Glomerular endothelial cell (primary cell): ENCODE measurements at places on chromosomes 2 and 18. TPM values are rescaled to one million over a fixed set of nuclear protein-coding genes. Genes with fewer than 3 reads are reported as not detected.

DNA sequence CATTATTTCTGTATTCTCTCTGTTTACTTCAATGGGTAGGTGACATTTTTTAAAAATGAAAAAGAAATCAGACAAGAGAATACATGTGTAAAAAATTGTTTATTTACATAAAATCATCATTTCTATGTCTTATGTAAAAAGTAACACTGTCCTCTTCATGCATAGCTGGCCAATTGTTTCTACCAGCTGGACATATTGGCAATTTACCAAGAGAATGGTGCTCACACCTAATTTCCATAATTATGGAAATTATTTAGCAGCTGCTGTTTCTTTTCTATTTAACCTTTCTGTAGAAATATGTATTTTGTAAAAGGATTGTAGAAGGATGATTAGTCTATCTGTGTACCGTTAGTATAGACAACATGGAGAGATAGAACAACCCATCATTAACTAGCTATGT, 791.9 kb downstream of the TRIB2 start:
- no peak for DNase-seq

GRCh38 chr18:71798986-71799673, 745.0 kb downstream of the CBLN2 start:
- no peak for DNase-seq

- no peak for DNase-seq
These were observed 40.3 kb upstream of the FHL2 start for GRCh38 chr2:105439141-105439540.

- DNase-seq, result no peak
These were observed 31.4 kb downstream of the INO80C start for GRCh38 chr18:35466334-35466733.

GRCh38 chr2:111932841-111933291, 34.5 kb downstream of the MERTK start:
- DNase-seq, result no peak

DNA sequence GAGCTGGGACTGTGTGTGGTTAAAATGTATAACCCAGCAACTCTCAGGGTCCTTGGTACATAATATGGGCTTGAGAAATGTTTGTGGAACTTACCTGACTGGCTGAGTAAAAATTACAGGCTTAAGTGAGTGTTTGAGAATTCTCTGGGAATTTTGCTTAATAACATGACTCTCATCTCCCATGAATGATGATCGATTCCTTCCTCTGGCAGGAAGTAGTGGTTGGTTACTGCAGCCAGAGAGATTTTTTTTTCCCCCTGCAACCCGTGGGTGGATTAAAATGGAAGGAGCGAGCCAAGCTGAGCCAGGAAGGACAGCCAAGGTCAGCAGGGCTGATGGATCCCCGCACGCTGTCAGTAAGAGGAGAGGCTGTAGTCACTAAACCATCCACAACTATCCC, 40.6 kb upstream of the RFX8 start:
- DNase-seq, result no peak

DNA sequence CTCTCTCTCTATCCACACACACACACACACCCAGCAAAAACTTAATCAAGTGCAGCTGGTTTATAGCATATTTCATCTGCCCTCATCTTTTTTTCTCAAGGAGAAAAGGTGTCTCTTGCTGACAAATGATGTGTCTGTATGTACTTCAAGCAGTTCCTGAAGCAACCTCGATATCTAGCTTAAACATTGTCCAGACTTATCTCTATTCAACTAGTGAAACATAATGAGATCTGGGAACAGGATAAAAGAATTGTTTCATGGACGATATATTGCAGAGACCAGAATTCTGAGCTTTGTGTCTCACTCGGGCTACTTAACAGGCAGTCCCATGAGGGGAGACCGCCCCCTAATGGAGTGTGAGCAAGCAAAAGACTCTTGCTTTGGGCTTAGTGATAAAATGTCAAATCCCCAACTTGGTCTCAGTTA, 929.2 kb upstream of the SOX11 start:
- peak; percentile 14 for DNase-seq

- no peak for DNase-seq
These were observed 177.6 kb downstream of the BABAM2 start for GRCh38 chr2:28068088-28068487.

DNA sequence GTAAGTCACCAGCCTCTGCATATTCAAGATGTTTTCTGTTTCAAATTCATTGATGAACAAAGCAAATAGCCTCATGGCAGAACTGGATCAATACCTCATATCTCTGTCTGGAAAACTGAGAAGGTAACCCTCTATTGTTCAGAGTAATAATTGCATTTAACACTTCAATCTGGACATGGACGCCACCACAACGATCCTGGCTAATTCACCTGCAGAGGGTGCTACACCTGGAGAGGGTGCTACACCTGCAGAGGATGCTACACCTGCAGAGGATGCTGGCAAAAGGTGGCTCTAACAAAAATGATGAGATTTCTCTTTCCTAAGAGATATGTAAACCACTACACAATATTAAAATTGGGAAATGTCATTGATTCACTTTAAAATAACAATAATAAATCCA, 183.1 kb upstream of the HNRNPA3 start:
- no peak for DNase-seq

DNA sequence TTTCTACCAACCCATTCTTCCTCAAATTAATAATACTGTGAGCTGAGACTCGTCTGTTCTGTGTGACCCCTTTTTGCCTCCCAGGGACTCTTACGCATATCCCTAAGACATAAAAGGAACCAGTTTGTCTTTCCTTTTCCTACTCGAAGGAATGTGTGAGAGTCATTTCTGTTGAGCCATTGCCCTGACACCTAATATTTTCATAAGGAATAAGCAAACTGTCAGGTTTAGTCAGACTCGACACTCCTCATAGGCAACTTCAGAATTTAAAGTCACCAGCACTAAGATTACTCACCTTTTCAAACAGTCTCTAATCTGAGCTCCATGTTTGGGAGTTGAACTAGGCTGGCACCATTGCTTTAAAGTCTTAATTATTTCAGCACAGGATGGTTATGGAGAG, 305.5 kb downstream of the IKZF2 start:
- DNase-seq, result no peak

DNA sequence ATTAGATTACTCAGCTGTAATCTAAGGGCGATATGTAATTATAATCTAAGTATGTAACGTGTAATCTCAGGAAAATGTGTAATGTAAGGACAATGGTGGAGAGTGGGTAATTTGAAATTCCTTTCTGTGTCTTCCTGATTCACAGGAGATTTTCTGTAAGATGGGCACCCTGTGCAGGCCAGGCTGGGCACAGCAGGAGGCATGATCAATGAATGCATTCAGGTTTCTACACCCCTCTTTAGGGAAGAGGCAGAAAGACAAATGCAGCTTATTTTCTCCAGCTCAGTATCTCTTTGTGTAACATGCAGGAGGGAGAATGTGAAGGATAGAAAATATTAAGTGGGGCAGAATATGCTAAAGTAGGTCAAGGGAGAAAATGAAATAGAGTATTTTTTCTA, 320.1 kb downstream of the PIK3C3 start:
- no peak for DNase-seq

The VIT gene
- not detected in 2 replicates for total RNA-seq

The ABCG8 gene
- total RNA-seq, result not detected in 2 replicates

The CRACDL gene
- 10.7 and 13.3 TPM in 2 replicates for total RNA-seq

The SULT1C3 gene
- not detected in 2 replicates for total RNA-seq

The GAL3ST2 gene
- not detected in 2 replicates for total RNA-seq
